Renal cortical epithelial cell (primary cell): ENCODE measurements at places on chromosomes 16 and 17. TPM values are rescaled to one million over a fixed set of nuclear protein-coding genes. Genes with fewer than 3 reads are reported as not detected.
A peak's percentile ranks its signal among the peaks of the same experiment; 100 is the strongest.

GRCh38 chr16:57358086-57358420, 530 bp upstream of the CCL22 start:
- no peak for DNase-seq

GRCh38 chr16:8958344-8959167, 5.2 kb downstream of the USP7 start:
- no peak for DNase-seq

GRCh38 chr16:68737046-68737729, at the start of gene CDH1:
TSS of gene CDH1 (plus strand) at chr16:68737292. CDS start at chr16:68737416, 124 bp downstream.
- no peak for DNase-seq

DNA sequence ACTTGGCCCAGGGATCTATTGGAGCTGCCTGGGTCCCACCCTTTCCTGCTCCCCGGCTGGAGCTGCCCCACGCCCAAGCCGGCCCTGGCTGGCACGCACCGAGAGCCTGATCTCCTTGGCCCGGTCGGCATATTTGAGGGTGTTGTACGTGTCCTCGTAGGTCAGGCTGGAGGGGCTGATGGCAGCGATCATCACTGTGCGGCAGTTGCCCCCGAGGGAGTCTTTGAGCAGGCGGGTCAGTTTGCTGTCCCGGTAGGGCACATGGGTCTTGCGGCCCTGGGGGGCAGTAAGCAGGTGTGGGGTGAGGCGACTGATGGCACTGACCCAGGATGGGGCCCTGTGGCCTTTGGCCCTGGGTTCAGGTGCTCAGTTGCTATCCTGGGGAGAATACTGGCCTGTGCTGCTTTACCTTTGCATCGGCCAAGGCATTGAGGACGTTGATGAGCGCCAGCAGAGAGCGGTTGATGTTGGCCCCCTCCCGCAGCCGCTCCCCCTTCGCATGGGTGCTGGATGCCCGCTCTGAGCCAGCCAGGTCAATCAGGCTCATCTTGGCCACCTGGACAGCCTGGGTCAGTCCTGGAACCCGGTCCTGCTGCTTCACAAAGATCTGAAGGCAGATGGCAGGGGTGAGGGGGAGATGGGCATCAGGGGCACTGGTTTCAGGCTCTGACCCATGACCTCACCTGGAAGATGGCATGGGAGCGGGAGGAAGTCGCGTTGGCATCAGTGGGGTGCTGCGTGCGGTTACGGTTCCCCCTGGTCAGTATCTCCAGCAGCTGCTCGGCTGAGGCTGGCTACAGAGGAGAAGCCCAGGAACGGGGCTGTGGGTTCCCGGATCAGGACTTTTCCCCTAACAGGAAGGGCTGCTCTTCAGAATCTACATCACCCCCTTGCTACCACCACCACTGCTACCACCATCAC, 13.5 kb downstream of the KIF18B start:
- no peak for DNase-seq

GRCh38 chr17:13777003-13777402, 175.3 kb upstream of the HS3ST3A1 start:
- no peak for DNase-seq

GRCh38 chr17:37781451-37781850, 36.6 kb upstream of the HNF1B start:
- DNase-seq, result no peak

DNA sequence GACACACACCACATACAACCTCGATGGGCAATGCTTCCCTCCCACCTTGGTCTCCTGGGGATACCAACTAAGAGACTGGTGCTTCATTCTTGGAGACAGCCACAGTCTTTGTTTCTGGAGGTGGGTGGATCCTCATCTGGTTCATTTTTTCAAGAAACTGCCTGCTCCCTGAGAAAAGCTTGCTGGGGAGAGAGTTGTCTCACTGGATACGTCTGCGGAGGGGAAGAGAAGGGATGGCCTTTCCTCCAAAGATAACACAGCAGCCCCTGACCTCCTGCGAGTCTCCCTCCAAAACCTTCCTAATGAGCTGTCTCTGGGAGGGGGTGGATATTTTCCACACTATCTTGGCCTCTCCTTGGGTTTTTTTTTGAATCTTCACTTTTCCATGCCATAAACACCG, 221.2 kb downstream of the SOX9 start:
- DNase-seq, result no peak

DNA sequence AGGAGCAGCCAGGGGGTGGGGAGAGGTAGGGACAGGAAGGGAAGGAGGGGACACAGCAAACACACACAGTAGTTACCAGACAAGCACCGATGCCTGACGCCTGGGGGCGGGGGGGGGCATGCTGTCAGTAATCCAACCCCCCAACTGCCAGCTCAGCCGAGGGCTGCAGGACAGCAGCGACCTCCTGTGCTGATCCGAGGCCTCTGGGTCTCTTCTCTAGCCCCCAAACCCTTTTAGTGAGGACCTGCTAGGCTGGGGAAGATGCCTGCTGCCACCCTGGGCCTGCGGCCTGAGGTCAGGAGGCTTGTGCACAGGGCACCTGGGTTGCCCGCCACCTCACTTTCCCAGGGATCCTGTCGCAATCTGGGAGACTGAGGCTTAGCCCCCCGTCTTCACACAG, 11.6 kb downstream of the FLOT2 start:
- DNase-seq, result no peak

DNA sequence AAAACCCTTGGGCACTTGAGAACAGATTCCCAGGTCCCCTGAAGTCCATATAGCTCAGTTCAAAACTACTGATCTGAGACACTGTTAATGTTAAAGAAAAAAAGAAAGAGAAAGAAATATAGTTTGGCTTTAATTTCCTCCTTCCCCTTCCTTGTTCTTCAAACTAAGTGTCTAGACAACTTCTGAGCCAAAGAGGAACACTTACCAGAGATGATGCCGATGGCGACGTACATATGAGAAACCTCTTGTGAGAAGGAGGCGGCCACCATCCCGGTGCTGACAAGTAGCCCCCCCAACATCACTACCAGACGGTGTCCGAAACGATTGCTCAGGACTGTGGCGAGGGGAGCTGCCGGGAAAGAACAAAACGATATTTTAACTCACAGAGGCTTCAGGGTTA, 17.2 kb downstream of the SLC16A6 start:
- no peak for DNase-seq

DNA sequence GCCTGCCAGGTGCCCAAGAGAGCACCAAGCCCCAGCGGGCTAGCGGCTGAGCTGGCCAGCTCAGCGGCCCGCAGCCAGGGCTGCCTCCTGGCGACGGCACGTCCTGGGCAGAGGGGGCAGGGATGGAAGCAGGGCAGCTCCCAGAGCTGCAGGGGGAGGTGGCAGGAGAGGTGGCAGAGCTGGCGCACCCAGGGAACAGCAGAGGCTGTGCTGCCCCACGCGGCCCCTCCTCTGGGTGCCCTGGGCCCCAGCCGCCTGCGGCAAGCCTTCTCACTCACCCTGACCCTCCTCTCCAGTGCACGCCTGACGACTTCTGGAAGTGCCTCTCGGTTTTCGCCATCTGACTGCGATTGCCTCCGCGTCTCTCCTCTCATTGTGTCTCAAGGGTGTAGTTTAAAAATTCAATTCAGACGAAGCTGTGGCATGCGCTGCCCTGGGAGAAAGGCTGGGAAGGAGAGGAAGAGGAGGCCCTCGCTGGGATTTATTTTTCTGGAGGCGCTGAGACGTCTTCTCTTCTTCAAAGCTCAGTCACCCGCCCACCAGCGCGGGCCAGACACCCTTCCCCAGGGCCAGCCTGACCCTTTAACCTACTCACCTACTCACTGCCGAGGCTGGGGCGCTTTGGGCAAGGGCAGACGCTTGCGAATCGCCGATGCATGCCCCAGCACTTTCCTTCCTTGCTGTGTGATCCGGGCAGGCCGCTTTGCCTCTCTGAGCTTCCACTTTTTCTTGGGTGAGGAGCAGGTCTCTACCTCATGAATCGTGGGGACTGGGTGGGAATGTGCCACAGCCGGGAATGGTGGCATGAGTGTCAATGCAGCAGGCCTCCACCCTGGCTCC, 24.9 kb downstream of the GSE1 start:
- peak; percentile 74 for DNase-seq

DNA sequence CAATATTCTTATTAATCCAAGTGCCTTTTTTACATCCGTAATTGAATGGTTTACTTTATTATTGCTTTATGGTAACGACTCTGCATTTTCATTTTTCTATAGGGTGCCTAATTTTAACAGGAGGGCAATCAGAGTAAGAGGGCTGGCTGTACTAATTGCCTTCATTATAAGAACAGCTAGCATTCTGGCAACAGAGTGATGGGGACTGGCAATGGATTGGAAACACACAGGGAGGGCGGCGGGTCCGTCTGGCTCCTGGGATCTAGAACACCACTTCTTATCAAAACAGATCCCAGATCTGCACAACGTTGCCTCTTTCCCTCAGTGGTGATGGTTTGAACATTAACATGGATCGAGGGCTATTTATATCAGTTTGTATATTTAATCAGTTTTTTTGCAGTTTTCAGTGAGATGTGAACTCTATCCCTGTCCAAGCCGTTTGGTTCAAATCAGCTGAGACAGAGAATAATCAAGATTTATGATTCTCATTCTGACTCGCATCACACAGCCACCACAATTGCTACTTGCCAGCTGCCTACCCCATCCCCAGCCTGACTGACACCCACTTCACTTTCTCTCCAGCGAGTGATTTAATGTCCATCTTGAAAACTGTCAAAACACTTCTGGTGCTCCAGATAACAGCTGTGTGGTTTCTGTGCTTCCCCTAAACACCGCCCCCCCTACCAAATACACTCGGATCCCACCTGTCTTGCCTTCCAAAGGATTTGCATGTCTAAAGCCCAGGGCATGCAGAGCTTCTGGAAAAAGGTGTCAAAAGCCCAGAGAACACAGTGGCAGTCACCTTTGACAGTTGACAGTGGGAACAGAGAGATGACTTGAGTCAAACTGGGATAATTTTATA, 327.9 kb downstream of the HS3ST4 start:
- DNase-seq, result no peak

DNA sequence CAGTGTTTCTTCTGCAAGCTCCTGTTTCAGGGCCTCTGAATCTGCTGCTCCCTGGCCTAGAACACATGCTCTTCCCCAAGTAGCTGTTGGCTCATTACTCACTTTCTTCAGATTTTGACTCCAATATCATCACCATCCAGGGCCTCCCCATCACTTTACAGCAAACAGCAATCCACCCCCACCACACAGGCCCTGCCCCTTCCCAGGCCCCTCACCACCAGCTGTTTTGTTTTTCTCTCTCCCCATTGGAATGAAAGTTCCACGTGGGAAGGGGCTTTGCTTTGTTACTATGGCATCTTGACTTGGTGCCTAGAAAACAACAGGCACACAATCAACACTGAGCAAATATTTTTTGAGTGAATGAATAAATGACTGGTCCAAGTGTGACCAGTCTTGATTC, 4.0 kb downstream of the TMEM170A start:
- no peak for DNase-seq

DNA sequence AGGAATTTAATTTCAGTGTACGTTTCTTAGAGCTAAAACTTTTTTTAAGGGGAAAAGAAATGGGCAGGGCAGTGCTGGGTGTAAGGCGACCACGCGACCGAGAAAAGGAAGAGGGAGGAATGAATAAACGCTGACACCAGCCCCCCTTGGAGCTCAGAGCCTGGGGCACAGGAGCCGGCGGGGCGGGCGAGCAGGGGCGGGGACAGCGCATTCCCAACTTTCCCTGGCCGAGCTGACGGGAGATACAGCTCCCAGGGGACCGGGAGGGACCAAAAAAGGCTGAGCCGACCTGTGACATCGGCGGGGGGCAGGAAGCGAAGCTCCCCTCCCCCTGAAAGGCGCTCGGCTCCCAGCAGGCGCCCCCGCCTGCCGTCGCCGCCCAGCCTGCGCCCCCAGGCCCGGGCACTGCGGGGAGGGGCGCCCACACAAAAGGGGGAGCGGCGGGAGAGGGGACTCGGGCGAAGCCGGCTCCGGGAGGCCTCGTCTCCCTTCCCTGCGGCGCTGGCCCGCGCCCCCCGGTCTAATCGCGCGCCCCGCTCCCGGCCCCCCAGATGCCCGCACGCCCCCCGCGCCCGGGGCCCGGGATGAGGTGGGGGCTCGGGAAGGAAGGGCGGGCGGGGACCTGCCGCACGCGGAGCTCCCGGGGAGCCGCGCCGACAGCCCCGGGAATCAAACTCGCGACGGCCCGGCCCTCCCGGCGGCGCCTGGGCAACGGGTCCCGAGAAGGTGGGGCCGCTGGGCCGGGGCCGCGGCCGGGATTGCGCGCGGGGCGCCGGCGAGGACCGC, 622 bp downstream of the CUEDC1 start:
- no peak for DNase-seq

GRCh38 chr17:63699638-63700527, at the start of gene LIMD2:
TSS of gene LIMD2 (minus strand) at chr17:63700125. CDS start at chr17:63699298, 827 bp downstream.
- no peak for DNase-seq

DNA sequence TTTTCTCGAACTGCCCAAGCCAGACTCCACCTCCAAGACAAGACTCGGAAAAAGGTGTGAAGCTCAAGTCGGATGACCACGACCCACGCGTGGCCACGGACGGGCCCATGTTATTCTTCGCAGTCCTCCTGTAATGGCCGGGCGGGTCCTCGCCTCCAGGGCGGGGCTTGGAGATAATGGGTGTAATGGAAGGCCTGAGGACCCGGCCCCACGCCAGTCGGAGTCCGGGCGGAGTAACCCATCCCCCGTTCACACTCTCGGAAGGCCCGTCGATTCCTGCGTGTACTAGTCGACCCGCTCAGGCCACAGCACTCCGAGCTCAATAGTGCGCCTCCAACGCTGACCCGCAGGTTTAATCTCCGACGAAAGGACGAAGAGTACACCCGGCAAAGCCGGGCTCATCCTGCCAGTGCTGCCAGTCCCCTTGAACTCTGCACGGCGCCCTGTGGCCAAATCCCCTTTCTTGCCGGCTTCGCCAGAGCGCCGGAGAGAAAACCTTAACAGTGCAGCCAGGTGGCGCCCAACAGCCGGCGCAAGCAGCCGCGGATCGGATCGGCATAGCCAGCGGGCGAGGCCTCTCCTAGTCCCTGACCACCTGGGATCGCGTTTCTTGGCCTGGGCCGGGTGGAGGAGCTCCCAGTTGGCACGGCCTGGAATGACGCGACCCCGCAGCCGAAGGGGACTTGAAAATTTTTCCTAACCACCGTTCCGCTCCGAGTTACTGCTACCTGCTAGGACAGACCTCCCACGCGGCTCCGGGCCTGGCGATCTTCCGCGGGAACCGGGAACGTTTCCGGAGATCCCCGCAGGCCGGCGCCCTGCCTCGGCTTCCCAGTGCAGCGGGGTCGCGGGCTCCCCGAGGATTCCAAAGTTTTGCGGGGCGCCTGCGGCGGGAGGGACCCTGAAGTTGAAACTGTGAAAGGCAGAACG, 762.0 kb downstream of the KCNJ18 start:
- DNase-seq, result no peak

The SLFN12L gene
- total RNA-seq, result 0.05 TPM in 1 of 2 replicates, not detected in the other

The TPPP3 gene
- total RNA-seq, result 0.10 TPM in 1 of 2 replicates, not detected in the other

The TRAPPC2L gene
- total RNA-seq, result 22.5 and 38.7 TPM in 2 replicates

The MMD gene
- 33.1 and 57.5 TPM in 2 replicates for total RNA-seq

The CTRB2 gene
- not detected in 2 replicates for total RNA-seq

The RNU2-1 gene
- total RNA-seq, result not detected in 2 replicates

The HOXB1 gene
- not detected in 2 replicates for total RNA-seq

The PRSS36 gene
- total RNA-seq, result 0.55 and 2.3 TPM in 2 replicates

The SEPTIN1 gene
- 0.25 TPM in 1 of 2 replicates, not detected in the other for total RNA-seq

The QRICH2 gene
- total RNA-seq, result 1.4 and 2.8 TPM in 2 replicates
